KBM-7 (cell line): ENCODE measurements at places on chromosomes 1 and 21.
A peak's percentile ranks its signal among the peaks of the same experiment; 100 is the strongest.

DNA sequence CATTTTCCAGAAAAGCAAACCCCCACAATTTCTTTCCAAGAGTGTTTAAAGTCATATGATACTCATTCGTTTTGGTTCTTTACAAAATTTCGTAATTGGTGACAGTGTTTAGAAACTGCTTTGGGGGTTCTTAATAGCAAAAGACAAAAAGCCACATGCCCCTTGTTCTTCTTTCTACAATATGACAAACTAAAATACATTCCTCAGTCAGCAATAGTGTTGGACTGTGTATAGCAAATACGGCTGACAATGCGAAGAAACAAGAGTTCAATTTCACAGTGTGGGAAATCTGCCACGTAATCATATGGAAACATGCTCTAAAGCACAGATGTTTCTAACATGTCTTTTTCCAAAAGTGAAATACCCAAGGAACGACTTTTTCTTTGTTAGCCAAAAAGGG is 7.6 kb upstream of the IFNAR1 start:
- no peak for DNase-seq

DNA sequence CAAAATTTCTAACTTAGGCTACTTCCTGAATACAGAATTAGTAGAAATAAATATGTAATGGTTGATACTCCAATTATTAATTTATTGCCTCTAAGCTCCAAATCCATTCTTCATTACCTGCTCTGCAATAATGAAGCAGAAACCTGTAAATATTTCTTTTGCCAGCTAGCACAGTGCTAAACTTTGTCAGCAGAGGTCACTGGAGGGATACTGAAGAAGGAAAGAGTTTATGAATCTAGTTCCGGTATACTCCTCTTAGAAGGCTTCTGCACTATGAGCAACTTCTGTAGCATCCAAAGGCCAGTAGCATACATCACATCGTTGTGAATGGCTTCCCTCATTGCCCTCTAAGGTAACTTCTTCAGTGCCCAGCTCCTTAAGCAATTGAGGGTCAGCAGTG is 81.0 kb upstream of the LHX8 start:
- peak; percentile 31 for DNase-seq

DNA sequence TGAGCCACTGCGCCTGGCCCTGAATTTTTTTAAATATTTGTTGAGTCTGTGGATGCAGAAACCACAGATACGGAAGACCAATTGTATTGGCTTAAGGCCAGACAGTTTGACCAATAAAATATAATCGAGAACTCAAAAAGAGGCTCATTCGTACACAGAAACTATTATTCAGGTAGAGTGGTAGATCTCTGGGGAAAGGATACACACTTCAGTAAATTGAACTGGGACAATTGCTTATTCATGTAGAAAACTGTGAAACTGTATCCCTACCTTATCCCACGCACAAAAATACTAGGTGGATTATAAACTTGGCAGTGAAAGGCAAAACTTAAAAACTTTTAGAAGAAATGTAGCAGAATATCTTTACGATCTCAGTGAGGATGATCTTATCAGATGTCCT is 25.0 kb upstream of the SHE start:
- no peak for DNase-seq

DNA sequence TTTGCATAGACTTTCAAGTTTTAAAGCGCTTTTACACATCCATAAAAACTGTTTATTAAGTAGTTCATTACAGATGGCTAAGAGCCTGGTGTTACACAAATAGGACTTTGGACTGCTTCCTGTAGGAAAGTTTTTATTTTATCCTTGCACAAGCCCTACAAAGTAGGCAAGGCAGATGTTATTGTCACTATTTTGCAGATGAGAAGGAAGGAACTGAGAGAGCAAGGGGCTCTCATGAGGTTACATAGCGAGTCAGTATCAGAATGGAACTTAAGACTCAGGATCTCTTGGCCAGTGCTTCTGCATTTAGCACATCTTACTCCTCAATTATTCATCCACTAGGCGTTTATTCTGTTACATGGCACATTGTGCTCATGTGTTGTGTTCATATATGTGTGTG is 2.6 kb upstream of the MAPKAPK2 start:
- no peak for DNase-seq

DNA sequence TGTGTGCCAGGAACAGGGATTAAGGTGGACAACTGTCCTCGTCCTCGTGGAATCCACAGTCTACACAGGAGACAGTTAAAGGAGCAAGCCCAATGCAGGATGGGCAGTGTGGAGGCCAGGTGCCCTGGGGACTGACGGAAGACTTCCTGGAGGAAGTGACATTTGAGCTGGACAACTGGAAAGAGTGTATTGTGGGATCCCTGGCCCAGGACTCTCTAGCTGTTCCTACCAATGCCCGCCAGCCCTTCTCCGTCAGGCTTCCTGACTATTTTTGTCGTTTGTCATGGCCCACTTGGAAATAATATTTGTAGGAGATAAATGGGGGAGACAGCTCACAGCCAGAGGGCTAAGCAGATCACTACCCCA is 235.3 kb downstream of the TOMM20 start:
- no peak for DNase-seq

DNA sequence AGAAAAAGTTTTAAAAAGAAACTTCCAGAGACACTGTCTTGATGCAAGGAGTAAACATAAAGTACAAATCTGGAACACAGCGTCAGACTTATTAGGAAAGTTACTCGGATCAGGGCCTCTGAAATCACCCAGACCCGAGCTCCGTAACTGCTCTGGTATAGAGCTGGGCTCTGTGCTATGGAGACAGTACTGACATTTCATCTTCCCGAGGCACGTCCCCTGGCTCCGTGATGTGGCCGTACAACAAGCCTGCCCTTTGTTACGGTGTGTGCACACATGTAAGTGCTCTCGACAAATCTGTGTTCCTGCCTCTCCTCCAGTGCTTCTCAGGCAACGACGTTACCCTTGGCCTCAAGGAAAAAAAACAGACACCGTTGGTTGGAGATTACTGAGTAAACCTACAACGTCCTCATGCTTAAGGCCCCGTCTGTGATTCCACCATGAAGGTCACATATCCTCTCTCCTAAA is 107.0 kb upstream of the IRF2BP2 start:
- no peak for DNase-seq

GRCh38 chr1:211549092-211549711 is 29.8 kb downstream of the SLC30A1 start:
- DNase-seq, result no peak

DNA sequence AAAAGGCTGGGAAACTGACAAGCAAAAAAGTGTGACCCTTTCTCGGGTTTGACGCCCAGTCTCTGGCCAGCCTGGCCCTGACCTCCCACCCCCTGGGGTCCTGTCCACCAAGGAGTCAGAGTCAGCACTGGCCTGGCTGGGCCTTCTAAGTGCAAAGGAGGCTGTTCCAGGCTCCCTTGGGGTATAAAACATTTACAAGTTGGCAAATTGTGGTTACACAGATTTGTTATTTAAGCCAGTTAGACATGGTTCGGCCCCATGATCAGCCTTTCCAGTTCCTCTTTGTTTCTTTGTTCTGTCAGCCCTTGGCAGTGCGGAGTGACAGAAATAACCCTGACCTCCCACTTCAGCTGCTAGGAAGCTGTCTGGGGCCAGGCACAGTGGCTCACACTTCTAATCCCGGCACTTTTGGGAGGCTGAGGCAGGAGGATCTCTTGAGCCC is 161.6 kb upstream of the RAB4A start:
- peak; percentile 26 for DNase-seq

GRCh38 chr1:181493166-181493565 is 9.8 kb downstream of the CACNA1E start:
- no peak for DNase-seq

DNA sequence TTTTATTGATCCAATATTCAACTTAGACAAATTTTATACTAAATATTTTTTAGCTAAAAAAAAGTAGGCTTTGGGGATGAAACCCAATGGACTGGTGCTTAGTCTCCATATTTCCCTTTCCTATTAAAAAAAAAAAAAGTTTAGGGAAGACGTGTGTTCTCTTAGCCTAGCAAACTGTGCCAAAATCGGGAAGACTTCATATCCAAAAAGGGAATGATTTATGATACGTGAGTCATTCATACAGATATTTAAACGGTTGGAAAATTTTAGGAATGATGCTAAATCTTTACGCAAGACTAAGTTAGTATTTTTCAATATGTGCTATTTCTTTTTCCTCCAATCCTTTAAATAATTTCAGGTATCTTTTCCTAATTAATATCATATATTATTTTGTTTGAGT is 50.7 kb downstream of the SPATA17 start:
- no peak for DNase-seq

- no peak for DNase-seq
Observed at GRCh38 chr1:1540090-1540817, at the start of gene TMEM240. Gene TMEM240, minus strand, starts transcription at chr1:1540624. Its CDS starts 278 bp downstream, at chr1:1540346.

DNA sequence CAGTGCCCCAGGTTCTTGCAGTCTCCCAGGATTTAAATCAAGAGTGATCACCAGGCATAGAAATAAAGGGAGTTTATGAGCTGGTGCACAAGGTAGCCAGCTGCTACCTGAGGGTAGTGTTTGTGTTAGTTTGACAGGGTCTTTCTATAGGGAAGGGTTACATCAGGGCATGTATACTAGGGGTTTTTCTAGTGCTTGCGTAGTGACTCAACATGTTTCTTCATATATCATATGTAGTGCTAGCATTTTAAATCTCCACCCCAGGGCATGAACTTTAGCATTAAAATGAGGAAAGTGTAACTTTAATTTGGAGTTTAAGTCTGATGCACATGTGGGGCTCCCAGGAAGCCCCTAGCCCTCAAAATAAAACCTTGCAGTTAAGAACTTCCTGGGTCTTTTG is 86.5 kb upstream of the TNR start:
- no peak for DNase-seq

- no peak for DNase-seq
Observed at GRCh38 chr1:85311818-85312217, 35.4 kb upstream of the BCL10 start.

- peak; percentile 18 for DNase-seq
Observed at GRCh38 chr1:104932030-104932915, 1182.6 kb downstream of the AMY1C start.

DNA sequence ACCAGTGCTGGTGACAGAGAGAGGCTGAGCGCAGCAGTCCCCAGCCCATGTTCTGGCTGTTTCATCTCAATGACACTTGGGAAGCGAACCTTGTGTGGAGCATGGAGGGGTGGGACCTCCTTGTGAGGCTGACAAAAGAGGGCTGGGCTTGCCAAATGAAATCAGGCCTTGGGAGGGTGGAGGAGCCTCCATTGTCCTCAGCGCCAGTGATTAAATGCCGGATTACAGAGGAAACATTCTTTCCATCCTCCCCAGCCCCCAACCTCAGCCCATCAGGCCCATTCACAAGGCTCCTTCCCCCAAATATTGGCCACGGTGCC is 63.3 kb upstream of the PAXBP1 start:
- DNase-seq, result no peak

- no peak for DNase-seq
Observed at GRCh38 chr1:183987593-183988318, 49.8 kb downstream of the COLGALT2 start.

DNA sequence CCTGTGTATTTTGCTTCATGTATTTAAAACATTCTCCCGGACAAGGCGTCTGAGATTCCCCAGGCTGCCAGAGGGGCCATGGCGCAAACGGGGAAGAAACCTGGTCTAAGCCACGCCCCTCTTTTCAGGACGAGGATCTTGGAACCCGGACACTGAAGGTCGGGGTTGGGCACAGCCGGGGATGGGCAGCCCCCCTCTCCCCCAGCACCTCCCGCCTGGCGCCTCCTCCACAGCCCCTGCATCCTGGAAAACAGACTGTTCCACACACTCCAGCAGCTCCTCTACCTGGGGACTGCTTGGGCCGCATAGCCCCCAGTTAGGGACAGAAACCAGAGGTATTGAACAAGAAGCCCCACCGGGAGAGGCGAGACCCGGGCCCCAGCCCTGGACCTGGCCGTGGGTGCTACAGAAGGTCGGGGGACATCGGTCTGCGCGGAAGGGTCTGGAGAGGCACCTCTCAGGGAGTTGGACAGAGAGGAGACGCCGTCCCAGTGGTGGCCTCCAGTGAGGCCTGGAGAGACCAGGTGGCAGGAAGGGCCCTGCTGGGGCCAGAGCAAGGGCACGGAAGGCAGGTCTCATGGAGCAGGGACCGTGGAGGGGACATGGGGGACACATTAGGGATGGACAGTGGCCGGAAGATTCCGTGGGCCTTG is 5.4 kb downstream of the TP73 start:
- no peak for DNase-seq

DNA sequence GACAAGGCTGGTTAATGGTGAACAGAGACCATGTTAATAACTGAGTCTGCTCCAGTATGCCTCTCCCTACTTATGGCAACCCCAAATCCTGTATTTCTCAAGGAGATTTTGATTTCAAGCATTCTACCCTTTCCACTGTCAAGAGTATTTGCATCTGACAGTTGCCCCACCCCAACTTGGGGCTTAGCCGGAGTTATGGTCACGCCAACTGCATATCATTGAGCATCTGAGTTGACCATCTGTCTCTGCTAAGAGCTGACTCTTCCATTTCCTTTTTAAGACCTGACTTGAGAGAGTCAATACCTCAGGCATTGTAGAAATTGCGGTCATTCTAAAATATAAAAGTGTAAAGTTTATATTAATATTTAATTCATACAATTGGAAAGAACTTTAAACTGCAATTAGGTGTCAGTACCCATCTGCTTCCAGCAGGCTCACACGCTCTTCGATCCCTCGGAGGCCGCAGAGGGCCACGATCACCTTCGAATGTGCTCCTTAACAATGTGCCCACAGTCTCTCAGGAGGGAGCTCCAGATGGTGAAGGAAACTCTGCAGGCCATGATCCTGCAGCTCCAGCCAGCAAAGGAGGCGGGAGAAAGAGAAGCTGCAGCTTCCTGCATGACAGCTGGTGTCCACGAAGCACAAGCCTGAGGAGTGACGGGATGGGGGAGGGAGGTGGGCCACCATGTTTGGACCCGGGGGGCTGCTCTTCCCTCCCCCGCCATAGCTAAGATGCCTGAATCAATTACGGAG is 409.8 kb downstream of the DISC1 start:
- DNase-seq, result no peak

DNA sequence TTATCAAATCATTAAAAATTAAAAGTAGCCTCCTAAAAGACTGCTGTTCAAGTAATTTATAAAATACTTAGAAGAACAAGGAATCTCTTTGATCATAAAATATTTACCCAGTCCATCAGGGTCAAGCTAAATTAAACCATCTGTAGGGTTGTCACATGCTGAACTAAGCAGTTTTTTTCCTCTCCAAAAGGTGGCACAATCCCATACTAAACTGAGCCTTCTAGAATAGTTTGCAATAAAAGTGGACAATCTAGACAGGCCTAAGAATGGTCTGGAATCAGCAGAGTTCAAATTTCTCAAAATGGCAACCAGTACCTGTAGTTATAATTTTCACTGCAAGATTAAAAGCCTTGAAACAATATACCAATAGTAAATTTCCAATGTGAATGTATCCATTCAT is 194.8 kb downstream of the EIF4G3 start:
- DNase-seq, result no peak
